ENCODE measurements at places on chromosomes 7 and 10.
A peak's percentile ranks its signal among the peaks of the same experiment; 100 is the strongest.

DNA sequence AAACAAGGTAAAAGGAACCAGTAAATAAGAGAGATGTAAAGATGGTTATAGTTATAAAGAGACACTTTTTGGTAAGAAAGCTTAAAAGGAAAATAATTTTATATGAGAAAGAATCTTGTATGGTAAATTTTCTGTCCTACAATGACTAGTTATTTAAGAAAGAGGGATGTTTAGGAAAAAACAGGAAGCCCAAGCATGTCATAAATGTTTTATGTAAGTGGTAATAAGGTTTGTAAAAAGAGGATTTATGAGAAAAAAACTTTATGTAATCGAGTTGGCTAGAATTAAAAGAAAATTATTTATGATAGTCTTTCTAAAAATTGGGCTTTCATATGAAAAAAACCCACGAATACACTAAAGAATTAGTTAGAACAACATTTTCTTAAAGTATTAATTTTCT is 34.2 kb upstream of the CREB3L2 start:
- no peak for DNase-seq

GRCh38 chr10:67695555-67695954 is 440 bp downstream of the CTNNA3 start:
- no peak for DNase-seq

GRCh38 chr10:103125323-103126267 is 67.5 kb downstream of the NT5C2 start:
- no peak for DNase-seq

DNA sequence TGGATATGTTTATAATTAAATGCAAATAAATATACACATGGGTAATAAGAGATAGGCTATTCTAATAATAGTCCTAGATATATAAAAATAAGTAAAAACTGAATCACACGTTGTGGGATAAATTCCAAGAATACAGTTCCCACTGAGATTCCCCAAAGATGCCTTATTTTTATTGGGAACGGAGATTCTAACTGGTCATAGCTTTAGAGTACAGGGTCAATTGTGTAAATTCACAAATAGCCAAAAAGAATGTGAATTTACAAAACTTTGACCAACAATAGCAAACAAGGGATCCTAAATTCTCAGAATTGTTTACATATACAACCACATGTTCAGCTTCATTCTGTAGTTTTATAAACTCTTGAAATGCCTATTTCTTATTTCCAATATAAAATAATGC is 65.0 kb downstream of the VSTM4 start:
- peak; percentile 22 for DNase-seq

DNA sequence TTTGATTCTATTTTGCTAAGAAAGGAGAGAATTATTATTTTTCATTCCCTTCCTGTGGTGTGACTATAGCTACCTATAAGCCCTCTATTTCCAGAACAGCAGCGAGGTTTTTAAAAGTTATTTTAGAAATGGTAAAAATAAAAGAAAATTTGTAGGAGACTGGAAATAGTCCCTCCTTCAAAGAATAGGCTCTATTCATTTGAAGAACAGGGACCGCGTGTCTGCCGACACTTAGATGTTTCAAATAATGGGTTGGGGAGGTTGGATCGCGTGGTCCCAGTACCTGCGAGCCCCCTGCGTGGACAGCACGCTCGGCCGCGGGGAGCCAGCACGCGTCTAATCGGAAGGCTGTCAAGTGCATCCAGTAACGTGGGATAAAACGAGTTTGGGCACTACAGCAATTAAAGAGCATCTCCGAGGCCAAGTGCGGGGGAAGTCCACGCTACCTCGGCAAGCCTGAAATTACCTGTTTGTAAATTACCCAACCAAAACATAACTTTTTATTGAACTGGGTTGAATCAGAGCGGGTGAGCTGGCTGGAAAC is 1.0 kb downstream of the CACNA2D1 start:
- peak; percentile 46 for DNase-seq

GRCh38 chr7:149166142-149166541 is 18.9 kb downstream of the ZNF398 start:
- DNase-seq, result no peak

DNA sequence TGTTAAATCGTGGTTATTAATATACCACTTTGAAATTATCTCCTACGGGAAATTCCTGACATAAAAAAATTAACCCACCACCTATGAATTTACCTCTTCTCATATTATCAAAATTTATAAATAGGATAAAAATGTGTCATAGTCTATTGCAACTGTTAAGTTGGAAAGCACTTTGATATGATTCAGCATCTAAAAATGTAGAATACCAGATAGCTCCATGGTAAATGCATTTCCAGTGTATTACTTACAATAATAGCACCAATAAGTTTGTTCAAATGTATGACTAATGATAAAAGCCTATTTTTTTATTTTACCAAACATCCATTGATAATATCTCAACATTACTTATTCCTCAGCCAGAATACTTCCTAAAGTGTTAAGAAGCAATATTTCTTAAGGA is 13.6 kb upstream of the KCND2 start:
- no peak for DNase-seq

- DNase-seq, result peak; percentile 34
Measured at GRCh38 chr10:106043863-106044262, 1120.6 kb downstream of the SORCS1 start.

- DNase-seq, result peak; percentile 53
Measured at GRCh38 chr7:17939211-17939605, 1.1 kb downstream of the SNX13 start.

GRCh38 chr7:44110719-44111635 is 6.8 kb downstream of the AEBP1 start:
- DNase-seq, result no peak

DNA sequence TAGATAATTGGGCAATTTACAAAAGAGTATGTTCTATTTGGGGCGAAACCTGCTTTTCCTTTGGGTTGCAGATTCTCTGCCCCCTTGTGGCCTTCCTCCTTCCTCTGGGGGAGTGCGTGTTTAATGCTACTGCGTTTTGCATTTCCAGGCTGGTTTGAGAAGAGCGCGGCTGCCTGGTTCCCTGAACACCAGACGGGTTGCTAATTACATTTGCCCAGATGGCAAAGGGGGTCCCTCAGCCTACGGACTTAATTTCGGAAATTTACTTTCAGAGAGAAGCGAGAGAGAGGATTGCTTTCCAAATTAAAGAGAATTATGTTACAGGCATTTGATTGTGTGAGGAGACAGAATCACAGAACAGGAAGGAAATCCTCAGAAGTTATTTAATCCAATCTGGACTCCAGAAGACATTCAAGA is 91.9 kb upstream of the JAZF1 start:
- peak; percentile 60 for DNase-seq

- no peak for DNase-seq
Measured at GRCh38 chr10:128167926-128168520, 41.8 kb upstream of the MKI67 start.
